Cortex of kidney (tissue), 1 donor: ENCODE measurements at places on chromosomes 2 and 18.

GRCh38 chr2:239399433-239399920, 1.3 kb downstream of the HDAC4 start:
- DNase-seq, result no peak

- no peak for DNase-seq
Observed at GRCh38 chr2:150045601-150046000, 441.9 kb downstream of the RND3 start.

GRCh38 chr2:147715807-147716206, 129.0 kb upstream of the ACVR2A start:
- no peak for DNase-seq

GRCh38 chr2:109397893-109398292, 215.9 kb downstream of the SEPTIN10 start:
- DNase-seq, result no peak

- DNase-seq, result no peak
Observed at GRCh38 chr2:54555318-54555837, 99.3 kb downstream of the SPTBN1 start.

GRCh38 chr2:181197140-181197760, 216.8 kb downstream of the UBE2E3 start:
- DNase-seq, result no peak

GRCh38 chr18:39521164-39521563, 1955.6 kb upstream of the CELF4 start:
- DNase-seq, result no peak

- no peak for DNase-seq
Observed at GRCh38 chr2:15782009-15782751, 158.2 kb upstream of the MYCN start.

GRCh38 chr2:18750672-18751554, 161.5 kb upstream of the NT5C1B start:
- DNase-seq, result no peak

DNA sequence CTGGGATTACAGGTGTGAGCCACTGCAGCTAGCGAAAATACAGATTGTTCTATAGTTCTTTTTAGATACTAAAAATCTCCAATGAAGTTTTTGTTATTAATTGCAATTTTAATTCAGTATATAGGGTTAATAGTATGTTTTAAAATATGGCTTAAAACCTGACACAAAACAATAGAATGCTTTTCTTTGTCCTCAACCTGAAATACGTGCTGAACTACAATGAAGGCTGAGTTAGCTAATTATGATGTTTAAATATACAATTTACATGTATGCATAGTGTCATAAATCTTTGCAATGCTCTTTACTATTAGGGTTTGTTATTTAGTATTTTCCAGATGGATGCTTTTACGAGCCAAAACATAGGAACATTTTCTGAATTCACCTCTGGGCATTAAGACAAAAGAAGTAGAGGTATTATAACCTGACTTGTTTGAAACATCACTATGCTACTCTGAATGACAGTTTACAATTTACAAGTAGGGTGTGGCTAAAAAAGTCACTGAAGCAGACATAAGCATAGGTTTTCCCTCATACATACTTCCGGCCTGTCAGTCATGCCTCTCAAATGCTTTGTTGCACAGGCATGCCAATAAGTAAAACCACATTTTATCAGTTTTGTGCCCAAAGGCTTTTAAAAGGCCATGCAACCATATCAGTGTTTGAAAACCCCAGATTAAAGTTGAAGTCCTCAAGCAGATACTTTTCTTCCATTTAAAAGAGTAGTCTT, 168.3 kb downstream of the OTX1 start:
- no peak for DNase-seq

DNA sequence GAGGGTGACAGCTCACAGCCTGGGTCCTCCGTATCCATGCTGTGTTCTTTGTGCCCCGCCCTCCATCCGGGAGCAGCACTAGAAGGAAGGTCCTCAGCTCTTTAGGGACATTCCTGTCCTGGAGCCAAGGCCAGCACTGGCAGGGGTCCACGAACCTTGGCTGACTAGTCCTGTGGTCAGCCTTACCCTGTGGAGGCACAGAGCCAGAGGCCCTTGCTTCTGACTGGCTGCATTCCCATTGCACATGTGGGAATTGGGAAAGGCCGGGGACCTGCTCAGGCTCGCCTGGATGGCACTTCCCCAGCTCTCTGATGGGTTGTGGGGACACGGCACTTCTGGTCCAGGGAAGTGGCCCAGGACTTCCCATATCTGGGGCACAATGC, 24.9 kb upstream of the RHOB start:
- DNase-seq, result no peak

GRCh38 chr2:73920577-73921545, 5.8 kb upstream of the DGUOK start:
- no peak for DNase-seq

DNA sequence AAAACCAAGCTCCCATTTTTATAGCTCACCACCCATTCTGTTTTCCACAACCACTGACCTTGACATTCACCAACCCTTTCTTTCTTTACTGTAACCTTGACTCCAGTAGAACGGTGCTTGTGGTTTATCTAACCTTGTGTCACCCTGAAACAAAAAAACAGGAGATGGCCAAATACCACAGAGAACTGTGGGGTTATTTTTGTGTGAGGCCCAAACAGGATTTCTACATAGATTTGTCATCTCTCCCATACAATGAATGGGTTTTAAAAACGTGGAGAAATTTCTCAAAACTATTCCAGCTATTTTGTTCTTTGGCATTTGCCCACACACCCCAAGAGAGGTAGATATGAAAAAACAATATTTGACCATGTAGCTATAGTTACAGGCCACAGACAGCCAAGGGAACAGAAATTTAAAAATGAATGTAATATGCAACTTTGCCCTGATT, 231.3 kb upstream of the TANK start:
- no peak for DNase-seq

DNA sequence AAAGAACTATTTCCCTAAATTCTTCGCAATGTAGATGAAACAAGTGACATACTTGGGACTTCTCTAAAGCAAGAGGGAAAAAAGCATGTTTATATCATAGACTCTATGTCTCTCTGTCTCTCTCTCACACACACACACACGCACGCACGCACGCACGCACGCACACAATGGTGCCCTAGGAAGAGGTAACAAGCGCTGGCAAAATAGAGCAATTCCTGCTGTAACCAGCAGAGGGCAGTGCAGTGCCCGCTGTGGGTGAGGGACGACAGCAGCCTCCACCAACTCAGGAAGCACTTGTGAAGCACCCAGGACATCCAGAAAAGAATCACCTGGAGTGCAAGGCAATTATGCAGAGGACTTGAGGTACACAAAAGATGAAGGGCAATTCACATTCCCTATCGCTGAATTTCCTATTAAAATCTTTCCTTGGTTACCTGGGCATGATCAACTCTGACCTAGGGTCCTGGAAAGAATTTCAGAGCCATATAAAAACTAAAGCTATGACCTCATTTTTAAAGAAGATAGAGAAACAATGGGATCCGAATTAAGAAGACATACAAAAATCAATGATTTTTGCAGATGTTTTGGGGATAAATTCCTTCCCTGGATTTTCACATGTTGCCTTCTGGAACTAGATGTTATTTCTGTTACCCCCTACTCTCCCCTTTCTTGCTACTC, 166.4 kb downstream of the PDE11A start:
- DNase-seq, result no peak

DNA sequence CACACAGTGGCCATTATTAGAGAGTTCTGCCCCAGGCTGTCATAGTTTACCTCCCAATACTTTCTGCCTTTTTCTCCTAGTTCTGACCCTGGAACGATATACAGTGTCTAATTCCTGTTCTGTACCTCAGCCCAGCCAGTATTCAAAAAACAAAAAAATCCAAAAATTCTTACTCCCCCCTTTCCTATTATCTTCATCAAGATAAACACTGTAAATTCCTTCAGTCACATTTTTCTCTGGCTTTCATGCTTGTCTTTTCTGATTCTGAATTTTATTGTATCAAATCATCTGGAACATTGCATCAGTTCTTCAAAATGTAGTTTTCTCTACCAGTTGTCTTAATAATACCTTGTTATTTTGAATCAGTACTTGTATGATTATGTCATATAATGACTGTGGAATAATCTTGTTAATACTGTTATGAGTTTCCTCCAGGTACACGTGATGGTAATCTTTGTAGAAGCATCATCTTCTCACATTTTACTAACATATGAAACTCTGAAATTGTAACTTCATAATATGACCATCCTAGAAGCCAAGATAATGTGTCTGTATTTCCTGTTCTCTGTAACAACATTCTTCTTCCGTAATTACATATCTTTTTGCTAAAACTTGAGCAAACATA, 79.0 kb upstream of the NOSTRIN start:
- no peak for DNase-seq

- DNase-seq, result no peak
Observed at GRCh38 chr2:191573216-191573615, 104.7 kb upstream of the NABP1 start.

- no peak for DNase-seq
Observed at GRCh38 chr18:5410582-5410981, 115.1 kb upstream of the ZBTB14 start.

- DNase-seq, result no peak
Observed at GRCh38 chr2:37080266-37080665, 3.9 kb downstream of the HEATR5B start.

- no peak for DNase-seq
Observed at GRCh38 chr2:198144660-198145059, 340.3 kb downstream of the PLCL1 start.

DNA sequence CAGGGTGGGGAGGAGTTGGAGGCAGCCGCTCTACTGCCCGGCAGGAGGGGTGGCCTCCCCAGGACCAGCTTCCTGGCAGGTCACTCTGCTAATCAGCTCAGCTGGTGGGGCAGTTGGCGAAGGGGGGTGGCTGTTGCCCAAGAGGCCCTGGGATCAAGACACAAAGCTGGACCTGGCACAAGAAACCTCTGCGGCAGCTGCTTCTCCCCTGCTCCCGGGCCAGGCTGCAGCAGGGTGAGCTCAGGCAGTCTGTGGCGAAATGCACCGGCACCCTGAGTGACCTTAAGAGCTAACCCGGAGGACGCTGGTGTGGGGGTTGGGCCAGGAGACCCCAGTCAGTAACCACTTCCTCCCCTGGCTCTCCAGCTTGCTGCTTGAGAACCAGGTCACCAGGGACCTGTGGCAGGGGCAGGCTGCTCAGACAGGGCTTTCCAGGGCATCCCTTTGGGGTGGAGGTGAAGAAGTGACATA, 31.1 kb downstream of the TOGARAM2 start:
- no peak for DNase-seq

GRCh38 chr2:152716805-152717227, 445 bp downstream of the PRPF40A start:
- no peak for DNase-seq

- no peak for DNase-seq
Observed at GRCh38 chr2:2271469-2271941, 59.6 kb downstream of the MYT1L start.

- no peak for DNase-seq
Observed at GRCh38 chr2:181648478-181649155, 8.3 kb downstream of the CERKL start.

DNA sequence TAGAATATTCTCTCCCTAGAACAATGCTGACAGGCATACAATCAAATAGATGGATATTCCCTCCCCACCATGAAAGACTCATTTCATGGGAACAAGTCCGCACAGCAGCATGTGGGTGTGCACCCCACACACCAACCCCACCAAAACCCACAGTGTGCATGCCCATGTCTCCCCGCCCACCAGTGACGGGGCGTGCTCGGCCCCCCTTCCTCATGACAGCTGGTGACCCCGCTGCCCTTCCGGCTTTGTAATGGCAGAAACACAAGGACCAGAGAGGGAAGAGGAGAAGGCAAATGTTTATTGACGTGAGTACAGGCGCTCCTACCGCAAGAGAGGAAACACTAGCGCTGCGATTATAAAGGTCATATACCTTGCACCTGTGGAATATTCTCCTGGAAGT, 30.8 kb upstream of the ODC1 start:
- DNase-seq, result no peak

GRCh38 chr18:25345081-25345866, 6.7 kb downstream of the ZNF521 start:
- no peak for DNase-seq

- DNase-seq, result no peak
Observed at GRCh38 chr2:150759106-150759505, 271.6 kb upstream of the RND3 start.

GRCh38 chr18:53241161-53241560, 901.2 kb downstream of the DCC start:
- no peak for DNase-seq

GRCh38 chr18:45056926-45057325, 376.2 kb downstream of the SETBP1 start:
- no peak for DNase-seq

- no peak for DNase-seq
Observed at GRCh38 chr2:152646264-152646663, 71.0 kb downstream of the PRPF40A start.

- DNase-seq, result no peak
Observed at GRCh38 chr2:240467149-240467642, 31.7 kb downstream of the GPC1 start.

- no peak for DNase-seq
Observed at GRCh38 chr2:53880756-53881155, 21.0 kb upstream of the GPR75 start.

DNA sequence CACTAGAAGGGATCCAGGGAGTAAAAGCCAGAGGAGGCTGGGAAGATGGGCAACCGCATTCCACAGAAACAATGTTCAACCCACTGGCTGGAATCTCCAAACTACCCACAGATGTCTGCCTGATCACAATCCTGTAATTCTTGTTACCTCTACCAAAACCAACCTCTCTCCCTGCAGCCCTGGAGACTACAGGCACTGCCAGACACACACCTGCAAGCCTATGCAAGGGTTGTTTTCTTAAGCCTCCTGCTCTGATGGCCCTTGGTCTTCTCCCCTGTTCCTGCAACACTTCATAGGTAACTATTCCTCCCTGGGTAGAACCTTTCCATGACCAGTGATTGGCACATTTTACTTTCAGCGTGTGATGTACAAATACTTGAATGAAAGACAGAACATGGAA, 21.9 kb downstream of the ST6GAL2 start:
- DNase-seq, result no peak

DNA sequence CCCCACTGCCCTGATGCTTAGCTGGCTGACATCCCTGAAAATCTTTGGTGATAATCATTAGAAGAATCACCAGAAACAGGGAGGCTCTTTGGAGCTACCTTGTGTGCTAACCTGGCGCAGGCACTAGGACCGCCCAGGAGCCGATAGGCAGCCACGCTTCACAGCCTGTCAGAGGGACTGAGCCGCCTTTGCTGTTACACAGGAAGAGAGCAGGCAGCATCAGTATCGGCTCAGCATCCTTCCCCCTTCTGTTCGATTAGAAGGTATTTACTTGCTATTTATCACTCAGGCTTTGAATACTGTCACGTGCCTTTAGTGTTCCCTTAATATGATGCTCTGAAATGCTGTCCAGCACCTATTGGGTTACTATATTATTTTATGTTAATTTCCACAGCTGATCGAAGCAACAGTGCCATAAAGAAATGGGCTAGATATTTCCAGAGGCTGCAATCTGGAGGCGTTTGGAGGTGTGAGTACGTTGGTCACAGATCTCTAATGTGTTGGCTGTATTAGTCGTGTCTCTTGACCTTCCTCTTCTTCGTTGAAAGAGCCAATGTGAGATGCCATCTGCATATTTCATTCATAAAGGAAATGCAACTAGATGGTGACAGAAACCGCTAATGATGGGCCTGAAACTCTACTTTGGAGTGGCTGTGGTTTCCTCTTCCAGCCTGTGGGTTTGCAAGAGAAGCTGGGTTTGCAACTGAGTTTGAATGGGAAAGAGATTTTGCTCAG, 110.4 kb upstream of the RAB27B start:
- DNase-seq, result no peak

GRCh38 chr2:46329803-46330775, 32.9 kb downstream of the EPAS1 start:
- no peak for DNase-seq

- DNase-seq, result no peak
Observed at GRCh38 chr2:48424866-48425265, 105.1 kb upstream of the STON1 start.
